Nucleus accumbens (tissue), 56 donors: ENCODE measurements at places on chromosomes 12 and 14.

DNA sequence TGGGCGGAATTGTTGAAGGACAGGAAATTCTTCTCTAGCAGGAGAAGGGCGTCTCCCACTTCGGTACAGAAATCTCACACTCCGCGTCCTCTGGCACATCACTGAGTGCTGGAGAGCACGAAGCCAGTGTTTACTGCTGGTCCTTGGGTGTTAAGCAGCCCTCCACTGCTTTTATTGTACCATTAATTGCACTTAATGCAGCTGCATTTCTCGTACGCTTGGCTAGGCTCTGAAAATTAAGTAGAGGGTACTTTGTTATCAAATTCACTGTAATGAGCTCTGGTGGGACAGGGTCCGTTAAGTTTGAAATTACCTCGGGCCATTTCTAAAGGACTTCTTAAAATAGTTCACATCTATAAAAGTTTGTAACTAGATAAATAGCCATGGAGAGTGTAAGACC lies 411.2 kb downstream of the NPAS3 start:
- DNase-seq, result no peak

DNA sequence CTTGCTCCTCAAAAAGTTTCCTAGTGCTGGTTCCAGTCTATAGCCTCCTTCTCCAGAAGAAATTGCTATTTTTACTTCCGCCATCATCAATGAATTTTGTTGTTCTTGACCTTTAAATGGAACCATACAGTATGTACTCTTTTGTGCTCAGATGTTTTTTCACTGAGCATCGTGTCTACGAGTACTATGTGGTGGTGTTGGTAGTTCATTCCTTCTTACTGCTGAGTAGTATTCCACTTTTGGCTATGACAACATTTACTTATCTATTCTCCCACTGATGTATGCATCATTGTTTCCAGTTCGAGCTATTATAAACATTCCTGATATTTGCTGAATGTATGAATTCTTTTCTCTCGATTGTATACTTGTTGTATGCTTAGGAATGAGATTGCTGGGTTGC lies 28.6 kb downstream of the SLC2A14 start:
- DNase-seq, result no peak

GRCh38 chr12:117882181-117882580 lies 86.6 kb downstream of the KSR2 start:
- DNase-seq, result no peak

GRCh38 chr12:4412465-4412864 lies 33.0 kb upstream of the FGF23 start:
- DNase-seq, result no peak

GRCh38 chr12:101968770-101969169 lies 91.4 kb downstream of the DRAM1 start:
- DNase-seq, result no peak

- DNase-seq, result no peak
These were observed 60.6 kb upstream of the KCNA1 start for GRCh38 chr12:4849115-4849541.

GRCh38 chr12:128180166-128180565 lies 86.8 kb upstream of the TMEM132C start:
- no peak for DNase-seq

- DNase-seq, result no peak
These were observed 12.9 kb upstream of the NEMF start for GRCh38 chr14:49865431-49865859.

GRCh38 chr12:115144425-115144824 lies 460.4 kb upstream of the TBX3 start:
- no peak for DNase-seq

GRCh38 chr12:98939350-98939749 lies 294.3 kb downstream of the APAF1 start:
- no peak for DNase-seq

DNA sequence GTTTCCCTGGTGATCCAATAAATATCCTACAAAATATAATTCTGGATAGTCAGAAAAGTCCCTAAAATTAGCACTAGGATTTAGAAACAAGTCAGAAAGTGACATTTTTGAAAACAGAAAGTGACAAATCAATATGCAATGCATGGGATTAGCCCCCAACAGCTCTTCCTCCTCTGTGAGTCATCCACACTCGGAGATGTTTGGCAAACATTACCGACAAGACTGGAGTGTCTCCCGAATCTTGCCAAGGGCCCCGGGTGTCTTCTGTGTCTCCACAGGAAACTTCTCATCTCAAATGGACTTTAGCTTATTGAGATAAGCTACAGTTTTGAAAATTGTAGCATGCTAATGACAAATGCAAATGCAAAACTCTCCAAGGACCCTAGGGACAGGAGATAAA lies 398.9 kb upstream of the CCDC196 start:
- no peak for DNase-seq

- no peak for DNase-seq
These were observed 269.9 kb downstream of the RPL10L start for GRCh38 chr14:46381674-46382073.

GRCh38 chr12:7959278-7959677 lies 23.3 kb upstream of the SLC2A3 start:
- DNase-seq, result no peak

- DNase-seq, result no peak
These were observed 95.6 kb upstream of the E2F7 start for GRCh38 chr12:77160931-77161330.

DNA sequence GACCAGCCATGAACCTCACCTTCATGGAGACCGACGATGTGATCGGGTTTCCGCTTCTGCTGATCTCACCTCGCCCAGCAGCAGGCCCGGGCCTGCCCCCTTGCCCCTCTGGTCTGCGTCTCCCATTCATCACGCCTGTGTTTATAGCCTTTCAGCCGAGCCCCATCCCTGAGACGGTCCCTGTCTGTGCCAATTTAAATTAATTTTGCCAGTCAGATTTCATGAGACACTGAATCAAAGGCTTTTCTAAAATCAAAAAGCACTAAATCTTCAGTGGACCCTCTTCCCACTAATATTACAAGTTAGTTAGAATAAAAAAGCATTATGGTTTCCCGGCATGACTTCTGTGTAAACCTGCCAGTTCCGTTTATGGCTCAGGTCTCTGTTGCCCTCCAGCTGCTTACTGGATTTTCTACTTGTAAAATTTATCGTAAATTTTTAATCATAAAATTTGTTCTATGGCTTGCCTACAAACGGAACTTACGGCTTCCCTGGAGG lies 155.9 kb downstream of the ESRRB start:
- no peak for DNase-seq

GRCh38 chr12:38163442-38163801 lies 153.2 kb upstream of the ALG10B start:
- DNase-seq, result no peak

DNA sequence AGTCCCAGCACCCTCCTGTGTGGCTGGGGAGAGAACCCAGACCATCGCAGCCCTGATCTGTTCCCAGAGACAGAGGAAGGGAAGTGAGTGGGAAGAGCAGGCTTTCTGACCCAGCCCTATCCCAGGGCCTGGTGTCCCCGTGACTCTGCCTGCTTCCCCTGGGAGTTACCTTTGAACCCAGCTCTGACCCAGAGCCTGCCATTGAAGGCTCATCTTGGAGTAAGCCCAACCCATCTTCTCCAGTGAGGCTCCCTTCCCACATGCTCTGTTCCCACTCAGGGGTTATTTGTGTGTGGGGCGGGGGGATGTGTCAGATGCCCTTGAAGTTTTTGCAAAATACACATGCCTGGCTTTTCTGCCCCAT lies 6.0 kb downstream of the TMEM63C start:
- DNase-seq, result no peak

DNA sequence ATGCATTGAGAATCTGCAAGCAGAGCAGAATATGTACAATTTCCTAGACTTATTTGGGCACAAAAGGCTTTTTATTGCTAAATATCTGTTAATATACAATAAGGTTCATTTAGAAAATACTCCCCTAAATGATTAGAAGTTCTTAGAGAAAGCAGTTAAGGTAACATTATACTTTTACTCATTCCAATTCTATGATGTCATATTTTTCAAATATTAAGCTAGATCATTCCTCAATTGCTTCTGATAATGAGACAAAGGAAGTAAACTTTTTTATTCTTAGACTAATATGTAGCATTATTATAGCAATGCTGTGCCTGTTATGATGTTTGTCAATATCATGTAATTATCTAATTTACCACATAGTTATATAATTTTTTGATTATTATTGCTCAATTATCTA lies 447.0 kb downstream of the SLC16A7 start:
- no peak for DNase-seq

GRCh38 chr12:110198386-110198785 lies 74.2 kb downstream of the IFT81 start:
- no peak for DNase-seq

- DNase-seq, result no peak
These were observed 154.2 kb downstream of the DPF3 start for GRCh38 chr14:72739446-72740405.

- DNase-seq, result no peak
These were observed 64.5 kb downstream of the DAAM1 start for GRCh38 chr14:59252772-59253500.

DNA sequence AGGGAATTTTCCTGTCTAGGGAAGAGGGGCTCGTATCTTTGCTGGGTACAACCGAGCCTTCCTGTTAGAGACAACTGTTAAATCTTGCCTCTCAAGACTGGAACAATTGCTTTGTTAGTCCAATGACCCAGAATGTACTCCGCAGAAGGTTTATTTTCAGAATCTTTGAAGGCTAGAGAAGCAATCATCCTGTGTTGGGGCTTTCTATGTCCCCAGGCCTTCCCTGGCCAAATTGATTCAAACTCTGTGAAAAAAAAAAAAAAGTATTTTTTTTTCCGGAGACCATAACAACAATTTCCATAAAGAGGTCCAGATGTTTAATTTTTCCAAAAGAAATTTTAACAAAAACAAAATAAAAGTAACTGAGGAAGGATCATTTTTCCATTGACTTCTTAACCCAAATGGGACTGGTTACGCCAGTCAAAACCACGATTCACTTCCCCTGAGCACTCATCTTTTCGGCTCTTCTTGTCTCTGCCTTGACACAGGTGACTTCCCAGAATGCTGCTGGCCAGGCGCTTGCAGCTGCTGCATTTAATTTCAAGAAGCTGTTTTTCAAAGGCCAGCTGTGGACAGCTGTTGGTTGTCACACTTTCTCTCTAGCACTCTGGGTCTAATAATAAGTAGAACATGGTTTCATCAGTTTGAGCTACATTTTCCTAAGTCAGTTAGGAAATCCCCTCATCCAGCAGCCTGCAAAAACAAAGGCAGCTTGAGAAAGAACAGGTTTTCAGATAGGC lies 81.6 kb upstream of the MANSC4 start:
- DNase-seq, result no peak

GRCh38 chr14:36521598-36522345 lies 1.7 kb upstream of the NKX2-1 start:
- DNase-seq, result no peak

- DNase-seq, result no peak
These were observed 995 bp downstream of the TNFRSF1A start for GRCh38 chr12:6340745-6341416.

- no peak for DNase-seq
These were observed 4.9 kb upstream of the LRIG3 start for GRCh38 chr12:58925111-58925611.

DNA sequence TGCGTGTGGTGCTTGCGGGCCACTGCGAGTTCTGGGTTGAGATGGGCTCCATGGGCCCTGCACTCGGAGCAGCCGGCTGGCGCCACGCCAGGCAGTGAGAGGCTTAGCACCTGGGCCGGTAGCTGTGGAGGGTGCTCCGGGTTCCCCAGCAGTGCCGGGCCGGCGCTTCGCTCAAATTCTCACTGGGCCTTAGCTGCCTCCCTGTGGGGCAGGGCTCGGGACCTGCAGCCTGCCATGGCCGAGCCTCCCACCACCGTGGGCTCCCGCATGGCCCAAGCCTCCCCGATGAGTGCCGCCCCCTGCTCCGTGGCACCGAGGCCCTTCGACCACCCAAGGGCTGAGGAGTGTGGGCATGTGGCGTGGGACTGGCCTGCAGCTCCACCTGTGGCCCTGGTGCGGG lies 375.7 kb downstream of the NELL2 start:
- DNase-seq, result no peak

GRCh38 chr12:63163541-63163940 lies 12.5 kb upstream of the AVPR1A start:
- no peak for DNase-seq

- no peak for DNase-seq
These were observed 13.4 kb downstream of the ZFHX2 start for GRCh38 chr14:23538050-23538718.

DNA sequence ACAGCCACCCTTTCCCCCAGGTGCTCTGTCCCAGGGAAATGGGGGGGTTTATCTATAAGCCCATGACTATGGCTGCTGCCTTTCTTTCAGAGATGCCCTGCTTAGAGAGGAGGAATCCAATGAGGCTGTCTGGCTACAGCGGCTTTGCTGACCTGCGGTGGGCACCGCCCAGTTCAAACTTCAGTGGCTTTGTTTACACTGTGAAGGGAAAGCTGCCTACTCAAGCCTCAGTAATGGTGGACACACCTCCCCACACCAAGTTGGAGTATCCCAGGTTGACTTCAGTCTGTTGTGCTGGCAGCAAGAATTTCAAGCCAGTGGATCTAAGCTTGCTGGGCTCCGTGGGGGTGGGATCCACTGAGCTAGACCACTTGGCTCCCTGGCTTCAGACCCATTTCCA lies 869.2 kb downstream of the SLC6A15 start:
- DNase-seq, result no peak

- DNase-seq, result no peak
These were observed 4.0 kb upstream of the MYO1H start for GRCh38 chr12:109343677-109344076.

- DNase-seq, result no peak
These were observed 1.2 kb downstream of the CLIP1 start for GRCh38 chr12:122421187-122421820.

- no peak for DNase-seq
These were observed 201.2 kb downstream of the ESR2 start for GRCh38 chr14:64092940-64093339.

- no peak for DNase-seq
These were observed 40.1 kb upstream of the MTERF2 start for GRCh38 chr12:107026806-107027635.

- DNase-seq, result no peak
These were observed 58.8 kb upstream of the FBRSL1 start for GRCh38 chr12:132430838-132431774.

- DNase-seq, result no peak
These were observed 597 bp downstream of the MLF2 start for GRCh38 chr12:6752167-6752920.

GRCh38 chr14:22466491-22466890 lies 122.5 kb downstream of the DAD1 start:
- DNase-seq, result no peak

DNA sequence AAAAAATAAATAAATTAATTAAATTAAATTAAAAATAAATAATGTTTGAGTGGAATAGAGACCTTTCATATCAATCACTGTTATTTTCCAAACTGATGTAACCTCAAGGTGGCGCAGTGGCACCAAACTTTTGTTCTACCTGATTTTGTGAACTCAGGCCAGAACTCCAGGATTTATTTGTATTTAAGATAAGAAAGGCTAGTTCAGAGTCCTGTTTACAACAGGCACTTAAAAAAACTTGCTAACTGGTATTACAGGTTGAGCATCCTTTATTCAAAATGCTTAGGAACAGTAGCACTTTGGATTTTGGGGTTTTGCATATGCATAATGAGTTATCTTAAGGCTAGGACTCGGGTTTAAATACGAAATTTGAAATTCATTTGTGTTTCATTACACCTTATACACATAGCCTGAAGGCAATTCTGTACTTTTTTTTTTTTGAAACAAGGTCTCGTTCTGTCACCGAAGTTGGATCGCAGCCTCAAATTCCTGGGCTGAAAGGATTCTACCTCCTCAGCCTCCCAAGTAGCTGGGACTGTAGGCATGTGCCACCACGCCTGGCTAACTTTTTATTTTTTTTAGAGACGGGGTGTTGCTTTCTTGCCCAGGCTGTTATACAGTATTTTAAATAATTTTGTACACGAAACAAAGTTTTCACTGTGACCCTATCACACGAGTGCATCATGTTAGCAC lies 32.4 kb downstream of the YY1 start:
- no peak for DNase-seq

- no peak for DNase-seq
These were observed 5.3 kb downstream of the FAM161B start for GRCh38 chr14:73944432-73945158.
